Calu3 (cell line): ENCODE measurements at places on chromosomes 7 and 10. TPM values are rescaled to one million over a fixed set of nuclear protein-coding genes. Genes with fewer than 3 reads are reported as not detected.

- H3K4me1 ChIP-seq = no peaks in the 10 kb centered on the region
- no peak for DNase-seq
- no peaks in the 10 kb centered on the region for H3K36me3 ChIP-seq
- no peaks in the 10 kb centered on the region for H3K27me3 ChIP-seq
- H3K27ac ChIP-seq = no peak overlapping the region
Measured at GRCh38 chr7:105399043-105399725, 10.5 kb upstream of the SRPK2 start.

- no peak overlapping the region for H3K27ac ChIP-seq
- H3K4me3 ChIP-seq = no peak overlapping the region
- no peak for DNase-seq
Measured at GRCh38 chr10:113084031-113084430, 134.0 kb downstream of the TCF7L2 start.

DNA sequence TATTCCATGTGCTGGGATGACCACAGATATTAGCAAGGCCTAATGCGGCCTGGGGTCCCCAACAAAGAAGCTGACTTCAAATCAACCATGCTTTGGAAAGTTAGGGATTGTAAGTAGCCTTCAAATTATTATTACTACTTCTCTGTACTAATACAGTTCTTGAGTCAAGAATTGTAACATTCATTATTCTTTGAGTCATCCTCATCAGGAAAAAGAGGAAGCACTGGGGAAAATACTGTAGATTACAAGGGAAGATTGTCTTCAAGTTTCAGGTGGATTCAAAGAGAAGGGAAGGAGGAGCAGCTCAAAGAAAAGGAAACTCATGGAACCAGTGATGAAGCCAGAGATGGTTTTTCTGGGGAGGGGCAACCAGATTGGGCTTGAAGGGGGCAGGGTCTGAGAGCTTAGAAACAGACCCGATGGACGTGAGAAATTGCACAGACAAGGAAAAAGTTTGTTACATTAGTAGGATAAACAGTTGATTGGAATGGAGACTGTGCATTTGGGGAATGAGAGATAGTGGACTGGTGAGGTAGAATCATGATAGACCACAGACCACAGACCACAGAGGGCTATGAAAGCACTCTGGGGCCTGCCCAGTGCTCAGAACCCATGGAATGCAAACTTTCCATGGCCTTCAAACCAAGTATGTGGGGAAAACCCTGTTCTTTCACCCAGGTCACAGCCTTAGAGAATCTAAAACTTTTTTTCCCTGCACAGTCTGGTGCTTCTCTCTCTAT is 209.9 kb downstream of the ZNF365 start:
- no peak overlapping the region for H3K27ac ChIP-seq
- H3K4me1 ChIP-seq = no peaks in the 10 kb centered on the region
- no peak overlapping the region for H3K4me3 ChIP-seq
- H3K27me3 ChIP-seq = peaks cover 9% of the 10 kb centered on the region
- DNase-seq = no peak
- H3K36me3 ChIP-seq = no peaks in the 10 kb centered on the region

Gene IL2RA
- total RNA-seq = not detected in 2 replicates
